ENCODE measurements at places on chromosomes 13 and 19.

- DNase-seq = no peak
Measured at GRCh38 chr19:5435642-5436017, 19.6 kb upstream of the ZNRF4 start.

DNA sequence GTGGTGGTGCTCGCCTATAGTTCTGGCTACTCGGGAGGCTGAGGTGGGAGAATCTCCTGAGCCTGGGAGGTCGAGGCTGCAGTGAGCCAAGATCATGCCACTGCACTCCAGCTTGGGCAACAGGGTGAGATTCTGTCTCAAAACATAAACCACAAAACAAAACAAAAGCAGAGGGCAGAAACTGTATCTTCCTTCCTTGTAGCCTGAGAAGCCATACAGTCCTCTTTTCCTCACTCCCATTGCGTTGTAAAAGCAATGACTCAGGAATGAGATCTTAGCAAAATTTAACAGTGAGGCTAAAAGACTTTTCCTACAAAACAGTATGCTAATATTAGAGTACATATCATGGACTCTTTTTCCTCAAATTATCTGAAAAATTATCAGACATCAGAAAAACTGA lies 130.9 kb downstream of the SHISA2 start:
- no peak for DNase-seq

GRCh38 chr19:38920602-38921419 lies 8.8 kb upstream of the CCER2 start:
- DNase-seq = no peak

- peak; percentile 66 for DNase-seq
Measured at GRCh38 chr13:41458761-41459431, 1.5 kb downstream of the RGCC start.

DNA sequence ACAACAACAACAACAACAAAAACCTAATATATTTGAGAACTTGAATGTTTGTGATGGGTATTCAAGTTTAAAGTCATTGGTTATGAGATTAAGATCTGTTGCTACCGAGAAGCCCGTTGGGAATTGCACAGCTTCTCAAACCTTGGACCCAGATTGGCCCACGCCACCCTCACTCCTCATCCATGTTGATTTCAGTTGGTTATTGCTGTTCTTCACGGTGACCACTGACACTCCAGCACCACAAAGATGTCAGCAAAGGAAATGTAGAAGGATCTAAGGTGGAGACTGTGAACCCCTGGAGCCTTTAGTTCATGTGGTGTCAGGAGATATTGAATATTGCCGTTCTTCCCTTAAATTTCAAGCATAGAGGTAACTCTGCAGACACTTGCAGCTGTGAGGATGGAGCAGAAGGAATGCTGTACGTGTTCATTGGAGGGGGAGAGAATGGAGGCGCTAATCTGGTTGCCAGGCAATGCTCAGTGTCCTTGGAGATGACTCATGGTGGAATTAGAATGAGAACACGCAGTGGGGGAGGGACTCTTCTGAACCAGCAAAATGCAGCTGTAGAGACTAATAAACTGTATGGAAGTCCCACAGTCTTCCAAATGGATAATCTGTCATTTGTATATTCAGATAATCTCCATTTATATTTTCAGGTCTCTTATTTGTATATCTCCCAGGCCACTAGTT lies 20.8 kb upstream of the ZNF835 start:
- no peak for DNase-seq

DNA sequence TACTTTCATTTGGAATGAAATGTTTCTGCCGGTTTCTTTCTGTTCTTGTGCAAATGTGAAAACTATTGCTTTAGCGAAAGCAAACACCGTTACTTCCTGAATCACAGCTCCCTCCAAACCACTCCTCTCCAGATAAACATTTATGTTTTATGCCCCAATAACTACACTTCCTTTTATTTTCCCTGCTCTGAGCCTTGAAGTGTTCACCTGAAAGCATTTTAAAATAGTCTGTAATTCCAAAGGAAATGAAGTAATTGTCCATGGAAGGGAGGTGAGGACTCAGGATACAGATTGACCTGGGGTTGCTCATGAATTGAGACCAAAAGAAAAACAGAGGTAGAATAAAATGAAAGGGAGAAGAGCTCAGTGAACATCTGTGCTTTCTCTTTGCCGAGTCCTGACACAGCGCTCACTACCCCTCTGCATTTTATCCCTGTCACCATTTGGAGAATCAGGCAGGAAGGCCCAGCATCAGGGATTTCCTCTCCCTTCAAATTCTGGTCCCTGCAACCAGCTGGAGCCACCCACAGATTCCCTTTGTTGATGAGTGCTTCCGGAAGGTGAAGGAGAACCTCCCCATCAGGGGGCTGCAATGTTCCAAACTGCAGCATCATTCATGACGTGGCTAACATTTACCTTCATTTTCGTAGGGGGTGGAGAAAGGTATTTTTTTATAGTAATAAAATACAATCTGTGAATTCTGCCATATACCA lies 171.9 kb downstream of the ITGBL1 start:
- DNase-seq = no peak

DNA sequence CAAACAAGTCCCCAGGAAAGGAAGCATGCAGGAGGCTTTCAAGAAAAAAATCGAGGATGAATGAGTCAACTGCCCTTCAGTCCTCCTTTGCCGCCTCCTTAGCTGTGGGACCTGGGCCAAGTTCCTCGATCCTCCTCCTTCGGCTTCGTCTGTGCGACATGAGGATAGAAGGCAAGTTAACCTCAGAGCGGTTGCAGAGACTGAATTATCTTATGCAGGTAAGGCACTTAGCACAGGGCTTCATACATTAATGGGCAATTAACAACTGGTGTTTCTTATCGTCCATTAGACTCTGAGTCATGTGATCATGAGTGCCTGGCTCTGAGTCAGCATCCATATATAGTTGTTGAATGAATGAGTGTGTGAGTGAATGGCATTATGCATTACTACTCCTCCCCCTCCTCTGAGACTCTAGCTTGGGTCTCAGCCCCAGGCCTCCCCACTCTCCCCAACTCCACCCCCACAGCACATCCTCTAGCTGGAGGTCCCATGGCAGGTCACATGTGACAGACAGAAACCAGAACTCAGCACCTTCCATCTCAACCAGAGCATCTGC lies 1.6 kb upstream of the TTC9B start:
- peak; percentile 43 for DNase-seq

GRCh38 chr13:48776401-48776800 lies 122.7 kb downstream of the CYSLTR2 start:
- DNase-seq = peak; percentile 15

GRCh38 chr13:24271601-24272451 lies 37.6 kb upstream of the C1QTNF9 start:
- DNase-seq = peak; percentile 49

DNA sequence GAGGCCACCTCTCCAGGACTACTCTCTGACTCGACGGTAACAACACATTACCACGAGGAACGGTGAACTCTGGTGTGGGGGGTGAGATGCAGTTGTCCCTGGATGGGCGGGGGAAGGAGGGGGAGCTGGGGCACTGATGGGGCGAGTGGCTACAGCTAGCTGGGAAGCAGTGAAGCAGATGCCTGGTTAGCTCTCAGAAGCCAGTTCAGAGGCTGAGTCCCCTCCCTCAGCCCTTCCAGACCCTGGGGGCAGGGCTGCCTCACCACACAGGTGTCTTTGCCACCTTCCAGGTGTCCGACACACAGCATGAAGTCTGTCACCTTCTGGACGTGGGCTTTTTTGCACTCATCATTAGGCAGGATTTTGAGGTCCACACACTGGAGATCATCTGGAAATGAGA lies 4.0 kb downstream of the KLK1 start:
- DNase-seq = no peak

GRCh38 chr13:72507416-72508199 lies 219.8 kb downstream of the MZT1 start:
- DNase-seq = peak; percentile 10

DNA sequence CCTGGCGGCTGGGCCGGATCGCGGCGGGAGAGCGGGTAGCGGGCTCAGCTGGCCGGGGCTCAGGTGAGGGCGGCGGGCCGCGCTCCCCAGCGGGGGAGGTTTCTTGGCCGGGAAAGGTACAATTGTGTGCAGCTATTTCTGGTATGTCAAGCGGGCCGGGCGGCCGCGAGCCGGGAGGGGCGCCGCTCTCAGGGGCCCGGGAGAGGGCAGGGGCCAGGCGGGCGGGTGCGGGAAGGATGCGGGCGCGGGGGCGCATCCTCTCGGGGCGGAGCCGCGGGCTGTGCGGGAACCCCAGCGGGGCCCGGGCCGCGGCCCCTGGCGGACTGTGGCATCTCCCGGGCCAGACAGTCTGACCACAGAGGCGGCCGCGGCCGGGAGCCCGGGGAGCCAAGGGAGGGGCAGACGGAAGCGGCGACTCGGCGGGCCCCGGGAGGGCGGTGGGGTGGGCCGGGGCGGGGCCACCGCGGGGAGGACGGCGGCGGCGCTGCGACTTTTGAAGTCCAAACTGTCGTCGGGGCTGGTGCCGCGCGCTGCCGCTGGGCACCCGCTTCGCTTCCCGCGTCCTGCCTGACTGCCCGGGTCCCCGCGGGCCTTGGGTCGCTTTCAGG lies at the start of gene LMO7:
Gene LMO7, plus strand, starts transcription at position 503 of the 608 bp plus-strand sequence. CDS start 328 bp downstream, outside the sequence.
- peak; percentile 87 for DNase-seq

- DNase-seq = no peak
Measured at GRCh38 chr19:29678484-29679106, 13.3 kb downstream of the PLEKHF1 start.

- DNase-seq = peak; percentile 11
Measured at GRCh38 chr13:32737111-32737571, 150.9 kb downstream of the PDS5B start.

- DNase-seq = no peak
Measured at GRCh38 chr19:45103156-45103507, 10.2 kb downstream of the PPP1R37 start.

GRCh38 chr19:13430790-13431582 lies 75.3 kb downstream of the CACNA1A start:
- DNase-seq = peak; percentile 72

DNA sequence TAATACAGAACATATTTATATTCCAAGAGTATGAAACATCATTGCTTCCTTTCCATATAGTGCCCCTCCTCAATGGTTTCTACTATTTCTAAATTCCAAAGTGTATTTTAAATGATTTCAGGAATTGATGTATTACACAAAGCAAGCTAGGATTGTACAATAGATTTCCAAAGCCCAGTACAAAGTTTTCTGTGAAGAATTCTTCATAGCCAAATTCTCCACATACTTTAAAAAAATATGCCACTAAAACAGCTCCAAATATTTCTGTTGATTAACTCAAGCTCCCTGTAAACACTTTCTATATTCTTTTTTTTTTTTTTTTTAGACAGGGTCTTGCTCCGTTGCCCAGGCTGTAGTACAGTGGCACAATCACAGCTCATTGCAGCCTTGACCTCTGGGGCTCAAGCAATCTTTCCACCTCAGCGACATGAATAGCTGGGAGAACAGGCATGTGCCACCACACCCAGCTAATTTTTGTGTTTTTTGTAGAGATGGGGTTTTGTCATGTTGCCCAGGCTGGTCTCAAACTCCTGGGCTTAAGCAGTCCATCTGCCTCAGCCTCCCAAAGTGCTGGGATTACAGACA lies 50.6 kb downstream of the ELF1 start:
- no peak for DNase-seq

- peak; percentile 79 for DNase-seq
Measured at GRCh38 chr13:40271931-40272775, 394.3 kb downstream of the FOXO1 start.

- DNase-seq = no peak
Measured at GRCh38 chr19:38557205-38557799, 60.5 kb downstream of the MAP4K1 start.

- no peak for DNase-seq
Measured at GRCh38 chr13:91896547-91896946, 498.1 kb downstream of the GPC5 start.

GRCh38 chr13:46598140-46598819 lies 45.3 kb downstream of the LRCH1 start:
- DNase-seq = no peak

GRCh38 chr19:40130013-40130412 lies 39.3 kb upstream of the ZNF780A start:
- DNase-seq = no peak

DNA sequence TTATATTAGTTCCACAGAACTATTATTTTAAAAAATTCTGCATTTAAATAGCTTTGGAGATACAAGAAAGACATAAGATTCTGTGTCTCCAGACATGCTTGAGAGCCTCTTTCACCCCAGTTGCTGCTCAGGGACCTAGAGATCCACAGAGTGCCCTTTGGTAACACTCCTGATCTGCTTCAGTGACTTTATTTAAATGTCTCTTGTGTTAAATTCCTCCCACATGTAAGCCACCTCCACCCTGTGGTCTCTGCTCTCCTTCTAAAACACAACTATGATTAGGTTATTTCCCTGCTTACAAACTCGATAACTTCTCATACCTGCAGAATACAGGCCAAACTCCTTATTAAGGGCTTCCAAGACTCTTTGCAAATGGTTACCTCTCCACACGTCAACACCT lies 141.0 kb downstream of the RFC3 start:
- no peak for DNase-seq

DNA sequence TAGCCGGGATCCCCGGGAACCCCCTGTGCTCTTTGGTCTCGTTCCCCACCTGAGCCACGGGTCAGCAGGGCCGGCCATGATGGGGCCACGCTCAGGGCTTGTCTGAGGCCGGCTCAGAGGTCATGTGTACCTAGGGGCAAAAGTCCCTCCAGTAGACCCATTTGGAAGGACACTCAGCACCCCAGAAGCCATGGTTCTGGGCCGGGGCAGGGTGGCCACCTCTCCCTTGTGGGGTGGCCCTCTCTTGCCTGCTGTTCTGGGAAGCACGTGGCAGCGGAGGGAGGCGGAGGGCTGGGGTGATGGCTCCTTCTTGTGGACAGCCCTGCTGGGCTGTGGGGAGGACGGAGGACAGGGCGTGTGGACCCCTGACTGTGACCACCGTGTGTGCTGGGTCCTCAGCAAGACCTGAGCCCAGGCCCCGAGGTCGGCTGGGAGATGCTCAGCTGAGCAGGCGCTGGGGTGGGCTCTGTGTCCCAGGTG lies 6.4 kb upstream of the PEAK3 start:
- DNase-seq = no peak

DNA sequence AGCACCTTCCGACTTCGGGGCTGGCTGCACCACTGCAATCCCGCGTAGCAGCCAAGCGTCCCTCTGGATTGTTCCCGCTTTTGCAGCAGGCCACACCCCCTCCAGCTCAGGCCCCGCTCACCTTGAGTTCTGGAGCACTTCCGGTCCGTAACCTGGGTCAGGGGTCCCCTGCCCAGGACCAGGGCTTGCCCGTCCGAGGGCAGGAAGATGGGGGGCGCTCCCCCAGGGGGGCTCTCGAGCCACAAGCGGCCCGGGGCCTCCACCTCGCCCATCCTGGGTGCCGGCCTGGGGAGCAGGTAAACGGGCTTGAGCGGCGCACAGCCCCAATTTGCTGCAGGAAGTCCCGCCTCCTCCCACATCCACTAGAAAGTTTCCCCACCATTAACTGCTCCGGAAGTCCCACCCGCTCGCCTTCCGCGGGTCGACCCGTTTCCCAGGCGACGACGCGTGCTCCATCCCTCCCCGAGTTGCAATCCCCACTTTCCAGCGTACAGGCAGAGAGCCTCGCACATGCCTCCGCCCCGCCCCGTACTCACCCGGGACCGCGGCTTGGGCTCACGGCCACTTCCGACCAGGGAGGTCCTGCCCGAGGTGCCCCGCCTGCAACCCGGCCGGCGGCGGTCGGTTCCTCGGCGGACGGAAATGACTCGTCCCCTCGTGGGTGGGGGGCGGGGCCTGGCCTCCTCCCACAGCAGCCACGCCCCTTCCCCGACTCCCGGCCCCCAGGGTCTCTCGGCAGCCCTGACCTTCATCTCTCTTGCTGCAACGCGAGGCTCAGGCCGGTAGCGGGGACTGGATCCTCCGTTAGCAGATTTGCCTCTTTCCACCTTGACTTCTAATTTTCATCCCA lies at the start of gene PNKP:
Gene PNKP, minus strand, starts transcription at position 644 of the 850 bp plus-strand sequence. Its CDS starts 372 bp downstream, at position 272.
- peak; percentile 94 for DNase-seq
